Kasumi-1 (cell line): ENCODE measurements at places on chromosomes 11 and 22.

GRCh38 chr11:75773595-75774353 is 5.2 kb downstream of the DGAT2 start:
- peak; percentile 39 for DNase-seq

DNA sequence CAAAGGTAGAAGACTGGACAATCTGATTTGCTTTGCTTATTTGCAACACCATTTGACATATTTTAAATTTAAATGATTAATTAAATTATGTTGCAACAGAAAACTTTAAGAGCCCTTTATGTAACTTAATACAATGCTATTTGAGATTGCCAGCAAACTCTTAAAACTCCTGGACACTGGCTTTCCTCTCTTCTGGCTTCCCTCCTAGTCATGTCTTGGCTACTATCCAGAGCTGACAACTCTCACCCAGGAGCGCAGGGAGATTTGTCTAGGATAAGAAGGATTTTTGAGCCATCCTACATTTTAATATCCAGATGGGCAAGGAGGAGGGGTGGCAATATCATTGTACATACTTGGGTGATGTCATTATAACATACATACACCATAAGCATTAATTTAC is 134.3 kb downstream of the ELP4 start:
- DNase-seq = no peak

GRCh38 chr11:45802531-45803317 is 2.2 kb upstream of the SLC35C1 start:
- DNase-seq = no peak

- no peak for DNase-seq
Observed at GRCh38 chr11:120289426-120289825, 35.7 kb upstream of the TLCD5 start.

GRCh38 chr11:59765068-59765735 is 10.0 kb downstream of the STX3 start:
- no peak for DNase-seq

DNA sequence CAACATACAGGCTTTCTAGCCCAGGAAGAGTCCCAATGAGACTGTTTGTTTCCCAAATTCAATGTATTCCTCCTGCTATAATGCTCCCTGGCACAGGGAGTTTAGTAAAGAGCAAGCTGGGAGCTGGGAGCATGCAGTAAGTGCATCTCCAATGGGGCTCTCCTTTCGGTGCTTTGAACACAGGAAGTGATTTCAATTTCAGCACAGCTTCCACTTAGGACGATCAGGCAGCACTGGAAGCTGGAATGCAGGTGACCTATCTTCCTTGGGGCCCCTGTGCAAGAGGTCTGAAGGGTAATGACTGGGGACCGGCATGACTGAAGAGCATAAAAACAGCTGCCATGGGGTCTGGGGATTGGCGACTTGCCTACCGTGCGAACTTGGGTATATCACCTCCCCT is 76.0 kb downstream of the LARGE1 start:
- DNase-seq = no peak

DNA sequence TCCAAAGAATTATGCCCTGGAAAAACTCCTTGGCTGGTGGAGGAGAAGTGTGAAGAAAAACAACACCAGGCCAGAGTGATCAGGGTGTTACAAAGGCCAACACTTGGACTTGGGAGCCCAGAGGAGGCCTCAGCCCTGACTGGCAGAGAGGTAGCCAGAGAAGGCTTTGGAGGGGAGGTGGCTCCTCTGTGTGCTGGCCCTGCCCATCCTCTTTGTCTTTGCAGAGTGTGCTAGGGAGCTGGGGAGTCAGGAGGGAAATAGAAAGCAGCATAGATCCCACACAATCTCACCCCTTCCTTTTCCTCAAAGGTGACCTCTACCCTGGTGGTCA is 12.0 kb upstream of the P2RY6 start:
- no peak for DNase-seq

DNA sequence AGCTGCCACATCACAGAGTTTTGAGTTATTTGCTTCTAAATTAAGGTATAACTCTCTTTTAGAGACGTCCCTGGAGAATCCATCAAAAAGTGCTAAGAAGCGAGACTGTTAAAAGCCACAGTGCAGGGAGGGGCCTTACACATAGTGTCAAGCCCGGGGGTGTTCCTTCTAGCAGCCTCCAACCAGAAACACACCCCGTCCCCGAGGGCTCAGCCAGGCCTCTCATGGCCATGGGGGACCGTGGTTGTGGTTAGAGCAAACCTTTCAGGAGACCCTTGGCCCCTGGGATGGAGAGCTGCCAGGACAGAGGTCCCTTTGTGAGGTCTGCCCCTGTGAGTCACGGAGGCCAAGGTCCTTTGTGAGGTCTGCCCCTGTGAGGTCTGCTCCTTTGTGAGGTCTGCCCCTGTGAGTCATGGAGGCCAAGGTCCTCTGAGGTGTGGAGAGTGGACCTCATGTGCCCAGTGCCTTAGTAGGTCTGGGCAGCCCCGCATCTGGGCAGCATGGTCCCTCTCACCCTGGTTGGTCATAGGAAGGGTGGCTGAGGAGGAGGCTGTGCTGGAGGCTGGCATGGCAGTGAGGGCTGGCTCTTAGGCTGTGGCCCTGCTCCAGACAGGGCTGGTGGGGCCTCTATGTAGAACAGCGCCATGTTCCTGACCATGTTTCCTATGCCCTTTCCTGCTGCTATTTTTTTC is 5.4 kb downstream of the GNAZ start:
- no peak for DNase-seq
